ENCODE measurements at places on chromosomes 4 and X.

- DNase-seq, result no peak
Measured at GRCh38 chr4:52377563-52377962, 281.5 kb downstream of the USP46 start.

GRCh38 chrX:107628662-107629539, 591 bp downstream of the PRPS1 start:
- no peak for DNase-seq

DNA sequence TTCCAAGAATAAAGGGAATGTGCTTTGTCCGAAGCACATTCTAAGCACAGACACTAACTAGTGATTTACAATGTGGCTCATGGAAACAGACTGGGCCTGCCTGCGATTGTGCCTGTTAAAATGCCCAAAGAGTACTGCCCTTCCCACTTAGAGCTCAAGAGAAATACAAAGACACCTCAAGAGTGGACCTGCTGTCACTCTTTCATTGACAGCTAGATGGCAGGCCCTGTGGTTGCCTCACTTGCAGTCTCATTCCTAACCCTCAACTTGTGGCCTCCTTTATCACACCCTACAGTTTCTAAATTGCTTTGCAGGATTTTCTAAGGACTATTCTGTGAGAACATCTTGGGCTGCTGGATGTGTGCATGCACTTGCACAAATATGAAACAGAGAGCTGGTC, 331.0 kb upstream of the EMCN start:
- DNase-seq, result no peak

DNA sequence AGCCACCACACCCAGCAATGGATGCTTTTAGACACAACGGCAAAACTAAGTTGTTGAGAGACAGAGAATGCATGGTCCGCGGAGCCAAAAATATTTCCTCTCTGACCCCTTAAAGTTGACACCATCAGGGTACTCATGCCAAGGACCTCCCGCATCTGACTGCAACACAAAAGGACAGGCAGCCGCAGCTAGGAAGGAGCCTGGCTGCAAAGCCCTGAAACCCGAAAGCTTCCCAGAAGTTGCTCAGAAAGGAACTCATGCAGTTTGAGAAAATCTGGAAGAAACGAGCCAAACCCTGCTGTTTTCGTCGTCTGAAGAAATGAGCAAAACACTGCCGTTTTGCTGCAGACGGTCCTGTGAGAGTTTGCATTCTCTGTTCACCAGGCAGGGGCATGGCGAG, 16.5 kb downstream of the DHRSX start:
- DNase-seq, result no peak

GRCh38 chrX:21932292-21933002, 8.1 kb upstream of the SMS start:
- peak; percentile 89 for DNase-seq

DNA sequence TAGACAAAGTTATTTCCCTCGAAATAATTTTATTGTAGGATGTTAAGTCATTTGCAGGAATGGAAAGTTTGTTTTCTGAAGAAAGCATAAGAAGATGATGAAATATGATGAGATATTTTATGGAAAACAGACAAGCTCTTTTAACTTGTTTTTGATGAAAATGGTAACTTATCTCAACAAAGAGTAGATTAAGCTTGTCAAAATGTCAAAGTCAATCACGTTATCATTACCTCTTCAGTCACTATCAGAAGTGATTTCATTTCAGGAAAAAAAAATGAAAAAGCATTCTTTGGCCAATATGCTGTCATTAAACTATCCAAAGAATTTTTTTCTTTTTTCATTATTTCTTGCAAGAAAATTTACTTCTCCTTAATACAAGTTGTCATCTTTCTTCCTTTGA, 221.0 kb upstream of the ANKRD50 start:
- DNase-seq, result no peak

DNA sequence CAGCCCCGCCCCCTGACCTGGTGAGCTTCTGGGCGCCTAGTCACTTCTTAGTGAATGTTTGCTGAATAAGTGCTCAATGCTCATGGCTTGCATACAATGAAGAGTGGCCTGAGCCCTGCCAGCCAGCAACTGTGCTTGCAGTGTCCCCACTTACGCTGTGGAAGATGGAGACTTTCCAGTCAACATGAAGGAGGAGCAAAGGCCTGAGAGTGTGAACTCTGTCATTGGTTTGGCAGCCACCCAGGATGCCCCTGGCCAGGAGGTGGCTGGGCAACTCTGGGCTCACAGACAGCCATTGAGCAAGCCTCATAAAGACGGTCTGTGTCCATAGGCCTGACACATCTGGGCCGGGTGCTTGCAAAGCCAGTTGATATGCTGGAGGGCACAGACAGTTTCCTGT, 72.1 kb upstream of the MAMLD1 start:
- no peak for DNase-seq

DNA sequence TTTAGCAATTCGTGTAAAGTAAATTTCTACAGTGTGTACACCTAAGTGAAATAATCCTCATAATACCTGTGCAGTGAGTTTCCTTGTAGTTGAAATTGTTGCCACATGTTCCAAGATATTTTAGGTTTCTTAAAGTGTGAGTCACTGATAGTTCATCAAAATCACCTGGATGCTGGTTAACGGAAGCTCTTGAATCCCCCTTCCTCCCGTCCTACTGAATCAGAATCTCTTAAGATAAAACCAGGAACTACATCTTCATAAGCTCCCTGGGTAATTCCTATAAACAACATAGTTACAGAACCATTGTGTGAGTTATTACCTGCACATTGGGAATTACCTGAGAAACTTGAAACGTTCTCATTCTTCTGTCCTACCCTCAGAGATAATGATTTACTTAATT, 197.4 kb upstream of the HS3ST1 start:
- no peak for DNase-seq

- no peak for DNase-seq
Measured at GRCh38 chrX:34300871-34301270, 168.8 kb upstream of the FAM47A start.

Data from HCEC 1CT (cell line).